ENCODE measurements at places on chromosomes 16 and 17. TPM values are rescaled to one million over a fixed set of nuclear protein-coding genes. Genes with fewer than 3 reads are reported as not detected.
A peak's percentile ranks its signal among the peaks of the same experiment; 100 is the strongest.

- no peaks in the 10 kb centered on the region for H3K36me3 ChIP-seq
- peaks cover 7% of the 10 kb centered on the region for H3K27me3 ChIP-seq
- H3K4me1 ChIP-seq = no peaks in the 10 kb centered on the region
- DNase-seq = no peak
- H3K4me3 ChIP-seq = no peak overlapping the region
Measured at GRCh38 chr17:11308531-11308930, 67.5 kb downstream of the SHISA6 start.

DNA sequence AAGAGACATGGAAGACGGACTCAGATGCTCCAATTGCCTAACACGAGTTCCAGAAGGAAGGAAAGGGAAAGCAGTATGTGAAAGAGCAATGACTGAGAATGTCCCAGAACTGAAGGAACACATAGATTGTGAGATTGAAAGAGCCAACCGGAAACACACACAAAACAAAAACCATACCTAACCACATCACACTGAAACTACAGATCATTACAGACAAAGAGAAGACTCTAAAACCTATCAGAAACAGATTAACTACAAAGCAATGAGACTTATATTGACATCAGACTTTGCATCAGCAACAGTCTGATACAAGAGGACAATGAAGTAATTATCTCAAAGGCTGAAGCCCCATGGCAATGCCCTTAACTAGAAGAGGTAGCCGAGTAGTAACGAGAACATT is 45.6 kb upstream of the CLEC18B start:
- no peaks in the 10 kb centered on the region for H3K4me1 ChIP-seq
- H3K27ac ChIP-seq = no peak overlapping the region
- peaks cover 35% of the 10 kb centered on the region for H3K36me3 ChIP-seq
- H3K27me3 ChIP-seq = no peaks in the 10 kb centered on the region

- peaks cover 9% of the 10 kb centered on the region for H3K36me3 ChIP-seq
- no peak for DNase-seq
- no peaks in the 10 kb centered on the region for H3K27me3 ChIP-seq
- peak overlapping the region; percentile 72 for H3K27ac ChIP-seq
- peak overlapping the region; percentile 84 for H3K4me3 ChIP-seq
Measured at GRCh38 chr17:4950075-4950745, 709 bp upstream of the ENO3 start.

GRCh38 chr17:58006560-58006923 is 504 bp downstream of the SRSF1 start:
- peak; percentile 75 for DNase-seq
- H3K27ac ChIP-seq = peak overlapping the region; percentile 99
- peaks cover 37% of the 10 kb centered on the region for H3K4me1 ChIP-seq
- peaks cover 42% of the 10 kb centered on the region for H3K36me3 ChIP-seq

KRTAP2-3 gene
- total RNA-seq = 0.98 TPM

SLC16A5 gene
- 16.4 TPM for total RNA-seq

METTL23 gene
- 28.2 TPM for total RNA-seq

MT4 gene
- not detected for total RNA-seq

CLDN9 gene
- 3.4 TPM for total RNA-seq

GUCY2D gene
- total RNA-seq = 0.29 TPM

Data from type B pancreatic cell (in vitro differentiated cells).